ENCODE measurements at places on chromosomes 7 and 10.

DNA sequence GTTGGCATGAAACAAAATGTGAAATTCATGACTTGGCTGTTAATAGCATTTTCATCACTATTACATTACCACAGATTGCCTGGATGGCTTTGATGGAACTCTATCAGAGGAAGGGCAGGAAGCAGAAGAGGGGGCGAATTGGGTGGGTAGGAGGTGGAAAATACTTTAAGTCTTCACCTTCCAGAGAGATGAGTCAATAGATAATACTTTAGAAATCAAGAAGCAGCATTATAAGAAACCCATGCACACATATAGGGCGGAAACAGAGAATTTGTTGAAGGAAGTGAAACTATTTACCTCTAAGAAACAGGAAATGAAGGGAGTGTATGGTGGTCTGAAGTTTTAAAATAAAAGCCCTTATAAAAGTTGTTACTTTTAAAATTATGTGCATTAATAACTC lies 152.1 kb upstream of the TARP start:
- no peak for DNase-seq

DNA sequence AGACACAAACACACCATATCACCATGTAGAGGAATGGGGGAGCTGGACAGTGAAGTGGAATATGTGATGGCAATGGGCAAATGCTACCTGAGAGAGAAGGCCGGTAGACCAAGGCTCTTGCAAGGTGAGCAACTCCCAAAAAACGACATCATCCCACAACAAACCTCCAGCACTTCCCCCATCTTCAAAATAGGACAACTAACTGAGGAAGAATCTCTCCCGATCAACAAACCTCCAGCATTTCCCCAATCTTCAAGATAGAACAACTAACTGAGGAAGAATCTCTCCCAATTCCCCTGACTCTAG lies 387.2 kb downstream of the PARD3 start:
- DNase-seq, result no peak

DNA sequence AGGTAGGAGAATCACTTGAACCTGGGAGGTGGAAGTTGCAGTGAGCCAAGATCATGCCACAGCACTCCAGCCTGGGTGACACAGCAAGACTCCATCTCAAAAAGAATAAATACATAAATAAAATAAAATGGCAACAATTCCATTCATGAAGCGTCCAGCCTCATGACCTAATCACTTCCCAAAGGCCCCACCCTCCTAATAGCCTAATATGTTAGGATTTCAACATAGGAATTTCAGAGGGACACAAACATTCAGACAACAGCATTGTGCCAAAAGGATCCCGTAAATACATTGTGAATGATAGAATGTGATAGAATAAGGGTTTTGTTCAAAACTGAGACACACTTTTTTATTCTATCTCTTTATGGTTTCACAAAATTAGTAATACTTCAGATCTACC lies 90.3 kb downstream of the FAM107B start:
- DNase-seq, result no peak

GRCh38 chr7:25122373-25122772 lies 2.7 kb downstream of the CYCS start:
- no peak for DNase-seq

DNA sequence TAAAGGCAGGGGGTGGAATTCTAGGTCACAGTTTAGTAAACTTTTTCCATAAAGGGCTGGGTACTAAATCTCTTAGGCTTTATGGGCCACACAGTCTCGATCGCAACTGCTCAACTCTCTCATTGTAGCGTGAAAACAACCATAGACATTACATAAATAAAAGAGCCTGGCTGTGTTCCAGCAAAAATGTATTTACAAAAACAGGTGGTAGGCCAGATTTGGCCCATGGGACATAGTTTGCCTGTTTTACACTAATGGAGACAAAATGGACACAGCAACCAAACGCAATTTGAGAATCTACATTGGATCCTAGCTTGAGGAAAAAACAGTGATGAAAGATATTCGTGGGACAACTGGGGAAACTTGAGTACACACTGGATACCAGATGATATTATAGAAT lies 23.2 kb upstream of the MALSU1 start:
- no peak for DNase-seq

- DNase-seq, result no peak
Measured at GRCh38 chr7:6317797-6318438, 45.5 kb upstream of the CYTH3 start.

DNA sequence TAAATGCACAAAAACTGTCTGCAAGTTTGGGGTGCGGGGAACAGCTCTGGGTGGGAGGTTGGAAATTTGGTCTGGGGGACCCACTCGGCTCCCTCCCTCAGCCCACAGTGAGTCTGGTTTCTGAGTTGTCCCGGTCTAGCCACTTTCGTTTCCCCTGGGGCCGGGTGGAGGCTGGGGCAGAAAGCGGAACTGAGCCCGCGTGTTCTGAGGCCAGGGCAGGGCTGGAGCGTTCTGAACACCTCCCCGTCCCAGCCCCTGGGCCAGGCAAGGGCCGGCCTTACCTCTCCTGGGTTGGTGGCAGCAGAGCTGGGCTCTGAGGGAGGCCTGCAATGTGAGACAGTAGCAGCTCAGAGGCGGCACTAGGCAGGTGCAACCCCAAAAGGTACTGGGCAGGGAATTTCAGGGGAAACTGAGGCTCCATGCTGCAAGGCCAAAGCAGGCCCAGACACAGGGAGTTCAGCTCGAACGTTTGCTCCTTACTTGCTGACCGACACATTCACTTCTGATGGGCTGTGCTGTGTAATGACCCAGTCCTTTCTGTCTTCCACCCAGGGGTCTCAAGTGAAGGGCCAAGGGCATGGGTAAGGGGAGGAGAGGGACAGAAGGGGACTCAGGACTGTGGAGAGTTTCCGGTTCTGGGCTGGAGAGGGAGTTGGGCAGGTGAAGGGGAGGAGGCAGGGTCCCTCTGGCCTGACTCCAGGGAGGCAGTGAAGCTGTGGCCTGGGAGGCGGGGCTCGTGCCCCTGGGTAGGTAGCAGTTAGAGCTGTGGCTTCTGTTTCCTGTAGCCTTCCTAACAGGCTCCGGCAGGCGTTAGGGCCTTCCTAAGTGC lies 3.0 kb downstream of the IRF5 start:
- peak; percentile 21 for DNase-seq

GRCh38 chr10:97434055-97434454 lies 8.1 kb downstream of the PGAM1 start:
- no peak for DNase-seq

DNA sequence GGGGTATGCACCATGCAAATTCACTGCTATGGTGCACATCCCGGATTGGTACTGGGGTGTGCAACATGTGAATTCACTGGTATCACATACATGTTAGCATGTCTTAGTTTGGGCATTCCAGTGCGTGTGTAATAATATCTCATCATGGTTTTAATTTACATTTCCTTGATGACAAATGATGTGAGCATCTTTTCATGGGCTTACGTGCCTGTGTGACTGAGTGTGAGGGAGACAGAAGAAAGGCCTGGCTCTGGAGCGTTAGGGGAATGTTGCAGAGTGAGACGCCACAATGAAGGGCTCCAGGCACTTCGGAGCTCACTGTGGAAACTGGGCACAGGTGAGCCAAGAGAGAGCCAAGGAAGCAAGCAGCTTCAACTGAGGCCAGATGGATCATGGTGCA lies 162.6 kb downstream of the UBE2H start:
- no peak for DNase-seq

GRCh38 chr7:30330134-30331111 lies 46.0 kb downstream of the ZNRF2 start:
- peak; percentile 56 for DNase-seq

DNA sequence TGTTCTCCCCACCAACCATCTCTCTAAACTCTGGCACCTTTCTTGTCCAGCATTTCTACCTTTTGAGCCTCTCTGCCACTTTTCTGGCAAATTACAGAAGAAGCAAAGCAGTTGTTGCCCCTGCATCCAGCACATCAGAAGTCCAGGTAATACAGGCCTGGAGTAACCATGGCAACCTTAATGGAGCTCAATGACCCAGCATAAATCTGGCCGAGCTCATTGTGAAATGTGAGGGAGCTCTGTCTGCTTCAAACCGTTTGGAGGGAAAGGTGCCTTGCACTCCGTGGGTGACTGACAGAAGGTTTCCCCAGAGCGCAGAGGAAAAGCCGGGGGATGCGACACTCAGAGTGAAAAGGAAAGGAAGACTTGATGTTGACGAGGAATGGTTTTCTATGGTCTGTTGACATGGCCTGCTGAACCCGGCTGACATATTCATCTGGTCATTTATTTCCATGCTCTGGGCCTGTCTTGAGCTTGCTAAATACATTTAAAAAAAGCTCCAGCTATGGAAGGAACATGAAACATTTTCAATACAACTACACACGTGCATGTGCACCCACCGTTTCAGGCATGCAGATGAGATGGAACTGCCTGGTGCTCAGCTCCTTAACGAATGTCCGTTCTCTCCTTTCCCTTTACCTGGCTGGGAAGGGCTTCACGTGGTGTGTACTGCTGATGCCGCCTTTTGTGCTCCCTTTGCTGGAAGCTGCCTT lies 74.9 kb downstream of the ADRA2A start:
- DNase-seq, result no peak

Measured in CD4-positive, alpha-beta T cell treated with Interleukin-6 at 100 ng/mL for 8 hours (primary cell).